ENCODE measurements at places on chromosomes 2 and 18. TPM values are rescaled to one million over a fixed set of nuclear protein-coding genes. Genes with fewer than 3 reads are reported as not detected.

The SLC9A4 gene
- not detected for total RNA-seq

The COLEC12 gene
- not detected for total RNA-seq

The MAPRE2 gene
- total RNA-seq, result 7.1 TPM

The ANKRD62 gene
- not detected for total RNA-seq

The C2orf76 gene
- 5.4 TPM for total RNA-seq

The SLC35F6 gene
- 43.9 TPM for total RNA-seq

The KCNG2 gene
- total RNA-seq, result not detected

The LAPTM4A gene
- total RNA-seq, result 71.0 TPM

The SMIM21 gene
- total RNA-seq, result not detected

The SERPINB2 gene
- 205 TPM for total RNA-seq

The TMEM169 gene
- 3.2 TPM for total RNA-seq

The MAL gene
- 6.1 TPM for total RNA-seq

The DPYSL5 gene
- total RNA-seq, result not detected

The SERPINB13 gene
- total RNA-seq, result 44.9 TPM

The TLX2 gene
- not detected for total RNA-seq

The KCNJ13 gene
- not detected for total RNA-seq

The KLHL14 gene
- not detected for total RNA-seq

The ARHGEF4 gene
- total RNA-seq, result 78.5 TPM

The KCNF1 gene
- total RNA-seq, result 0.35 TPM

The SPDYA gene
- total RNA-seq, result 0.28 TPM

The RFTN2 gene
- not detected for total RNA-seq

The STPG4 gene
- not detected for total RNA-seq

The C2orf68 gene
- total RNA-seq, result 12.4 TPM

The DTNA gene
- total RNA-seq, result 5.1 TPM

The CYP26B1 gene
- total RNA-seq, result 3.7 TPM

The RESP18 gene
- not detected for total RNA-seq

The MTERF4 gene
- total RNA-seq, result 20.3 TPM

The CNGA3 gene
- not detected for total RNA-seq

The ESPNL gene
- total RNA-seq, result not detected

The KCTD1 gene
- total RNA-seq, result 51.8 TPM

The PARD3B gene
- 1.6 TPM for total RNA-seq

The SAG gene
- total RNA-seq, result not detected

The LTBP1 gene
- 45.5 TPM for total RNA-seq

The SLC30A3 gene
- not detected for total RNA-seq

All from airway epithelial cell (primary cell).